LHCN-M2 (cell line): ENCODE measurements at places on chromosomes 6 and 20. TPM values are rescaled to one million over a fixed set of nuclear protein-coding genes. Genes with fewer than 3 reads are reported as not detected.

The COL12A1 gene
- total RNA-seq, result 29.0 and 31.5 TPM in 2 replicates

The ZBTB12 gene
- total RNA-seq, result 1.2 and 3.0 TPM in 2 replicates

The PKIB gene
- total RNA-seq, result 0.45 and 0.57 TPM in 2 replicates

The KCNK17 gene
- total RNA-seq, result not detected in 2 replicates

The SAMD3 gene
- not detected in 2 replicates for total RNA-seq

The ORC3 gene
- 37.6 and 40.1 TPM in 2 replicates for total RNA-seq

The TMEM151B gene
- not detected in 2 replicates for total RNA-seq

The SNX9 gene
- total RNA-seq, result 14.6 and 15.6 TPM in 2 replicates

The DEFB132 gene
- not detected in 2 replicates for total RNA-seq

The ECHDC1 gene
- total RNA-seq, result 91.6 and 97.8 TPM in 2 replicates

The OXT gene
- not detected in 2 replicates for total RNA-seq

The ZNF341 gene
- total RNA-seq, result 2.1 and 2.8 TPM in 2 replicates

The IRAK1BP1 gene
- total RNA-seq, result 3.4 and 4.0 TPM in 2 replicates

The SNPH gene
- 14.0 and 15.8 TPM in 2 replicates for total RNA-seq

The HMGCLL1 gene
- total RNA-seq, result not detected in 2 replicates

The FRS3 gene
- 3.3 and 3.4 TPM in 2 replicates for total RNA-seq

The ENPP1 gene
- total RNA-seq, result 24.8 and 26.5 TPM in 2 replicates

The EFCAB8 gene
- 0.17 TPM in 1 of 2 replicates, not detected in the other for total RNA-seq

The NT5E gene
- total RNA-seq, result 762 and 846 TPM in 2 replicates

The KCNK16 gene
- total RNA-seq, result not detected in 2 replicates

The TNFRSF21 gene
- total RNA-seq, result 3.1 TPM in 2 replicates

The BRD2 gene
- 113 and 125 TPM in 2 replicates for total RNA-seq

The ISM1 gene
- total RNA-seq, result 0.06 and 0.11 TPM in 2 replicates

The EYS gene
- 0.26 and 0.98 TPM in 2 replicates for total RNA-seq

The WFDC12 gene
- total RNA-seq, result not detected in 2 replicates

The IPCEF1 gene
- total RNA-seq, result not detected in 2 replicates

The SLC22A3 gene
- total RNA-seq, result 0.06 TPM in 1 of 2 replicates, not detected in the other

The F13A1 gene
- 7.6 and 15.0 TPM in 2 replicates for total RNA-seq

The PROKR2 gene
- not detected in 2 replicates for total RNA-seq

The CNBD2 gene
- 1.4 TPM in 2 replicates for total RNA-seq

The OLIG3 gene
- total RNA-seq, result not detected in 2 replicates

The SMIM29 gene
- 73.4 and 75.4 TPM in 2 replicates for total RNA-seq

The LPA gene
- total RNA-seq, result not detected in 2 replicates

The PTCRA gene
- not detected in 2 replicates for total RNA-seq

The BTNL2 gene
- not detected in 2 replicates for total RNA-seq

The BEND6 gene
- total RNA-seq, result 8.7 and 14.1 TPM in 2 replicates

The NTSR1 gene
- total RNA-seq, result 0.77 and 0.98 TPM in 2 replicates

The DPPA5 gene
- not detected in 2 replicates for total RNA-seq

The OTOR gene
- not detected in 2 replicates for total RNA-seq

The MSH5 gene
- 13.2 and 16.5 TPM in 2 replicates for total RNA-seq

The SEL1L2 gene
- not detected in 2 replicates for total RNA-seq

The NKX2-2 gene
- not detected in 2 replicates for total RNA-seq

The CNKSR3 gene
- total RNA-seq, result 4.4 and 5.6 TPM in 2 replicates

The CRIP3 gene
- not detected in 2 replicates for total RNA-seq

The MUC22 gene
- total RNA-seq, result not detected in 2 replicates

The KIZ gene
- 9.6 and 12.6 TPM in 2 replicates for total RNA-seq

The MAK gene
- total RNA-seq, result not detected in 2 replicates

The PI3 gene
- not detected in 2 replicates for total RNA-seq

The USP49 gene
- total RNA-seq, result 1.6 and 1.7 TPM in 2 replicates

The ANGPT4 gene
- total RNA-seq, result not detected in 2 replicates

The SULF2 gene
- 2.4 and 3.2 TPM in 2 replicates for total RNA-seq

The RAET1L gene
- total RNA-seq, result not detected in 2 replicates

The YWHAB gene
- 82.3 and 95.3 TPM in 2 replicates for total RNA-seq

The FERMT1 gene
- total RNA-seq, result 6.1 and 8.3 TPM in 2 replicates
